Stimulated activated CD4-positive, alpha-beta T cell treated with anti-CD3 and anti-CD28 coated beads, TNF-alpha, amount 100 ng/mL, for 4 hours (primary cell): ENCODE measurements at places on chromosomes 13 and 19.

GRCh38 chr19:13959141-13959961 is 7.0 kb downstream of the DCAF15 start:
- no peak for DNase-seq

DNA sequence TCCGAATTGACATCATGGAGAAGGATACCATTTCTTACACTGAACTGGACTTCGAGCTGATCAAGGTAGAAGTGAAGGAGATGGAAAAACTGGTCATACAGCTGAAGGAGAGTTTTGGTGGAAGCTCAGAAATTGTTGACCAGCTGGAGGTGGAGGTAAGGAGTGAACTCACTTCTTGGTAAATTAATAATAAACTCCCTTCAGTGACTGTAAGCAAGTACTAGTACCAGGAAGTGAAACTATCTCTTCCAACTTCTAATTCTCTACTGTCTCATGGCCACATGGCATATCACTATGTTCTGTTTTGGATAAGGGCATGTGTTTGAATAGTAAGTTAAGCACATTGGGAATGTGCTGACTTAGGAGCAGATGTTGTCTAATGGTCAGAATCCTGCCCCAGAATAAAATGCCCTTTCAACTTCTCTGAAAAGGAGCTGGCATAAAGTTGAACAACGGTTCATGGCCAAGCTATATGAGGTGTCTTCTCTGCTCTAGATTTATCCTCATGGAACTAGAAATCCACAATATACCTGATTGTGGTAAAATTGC is 13.4 kb downstream of the OLFM4 start:
- no peak for DNase-seq

DNA sequence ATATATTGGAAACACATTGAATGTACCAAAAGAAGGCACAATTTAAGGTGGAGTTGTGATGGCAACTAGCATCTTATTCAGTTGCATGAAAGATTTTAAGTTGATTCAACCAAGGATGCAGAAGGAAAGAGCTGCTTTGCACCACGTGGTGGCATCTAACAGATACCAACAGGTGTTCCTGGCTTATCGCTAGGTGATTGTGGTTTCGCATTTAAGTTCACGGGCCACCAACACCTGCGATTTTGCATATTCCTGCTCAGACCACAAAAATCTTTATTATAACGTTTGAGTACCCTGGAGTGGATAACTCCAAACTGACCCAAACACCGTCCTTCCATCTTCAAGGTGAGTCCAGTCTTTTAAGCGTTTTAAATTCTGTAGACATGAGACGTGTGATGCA is 45.3 kb downstream of the RGCC start:
- DNase-seq: no peak

GRCh38 chr19:37304884-37305255 is 66.0 kb upstream of the ZNF527 start:
- no peak for DNase-seq

DNA sequence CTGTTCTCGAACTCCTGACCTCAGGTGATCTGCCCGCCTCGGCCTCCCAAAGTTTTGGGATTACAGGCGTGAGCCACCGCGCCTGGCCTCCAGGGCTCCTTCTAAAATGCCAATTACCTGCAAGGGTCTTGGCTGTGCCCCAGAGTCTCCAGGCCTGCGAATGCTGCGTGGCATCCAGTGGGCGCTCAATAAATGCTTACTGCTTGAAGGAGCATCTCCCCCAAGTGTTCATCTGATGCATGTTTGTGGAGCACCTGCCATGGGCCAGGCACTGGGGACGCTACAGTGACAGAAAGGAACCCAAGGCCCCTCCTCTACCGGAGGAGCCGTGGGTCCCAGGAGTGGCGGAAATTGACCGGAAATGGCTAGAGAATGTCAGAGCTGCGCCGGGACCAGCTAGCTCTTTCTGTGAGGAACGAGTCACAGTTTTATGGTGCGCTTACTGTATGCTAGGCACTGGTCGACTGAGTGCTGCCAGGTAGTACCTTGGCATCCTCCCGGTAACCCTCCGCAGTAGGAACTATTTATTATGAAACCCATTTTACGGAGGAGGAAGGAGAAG is 14.2 kb downstream of the ANKRD24 start:
- no peak for DNase-seq

- DNase-seq: no peak
Measured at GRCh38 chr19:48122421-48122820, 11.8 kb upstream of the PLA2G4C start.

GRCh38 chr13:31276421-31276820 is 76.6 kb downstream of the B3GLCT start:
- no peak for DNase-seq

- no peak for DNase-seq
Measured at GRCh38 chr13:40197049-40197448, 469.4 kb downstream of the FOXO1 start.

- DNase-seq: no peak
Measured at GRCh38 chr19:33815380-33816340, 19.0 kb downstream of the KCTD15 start.

- DNase-seq: no peak
Measured at GRCh38 chr13:98846521-98846920, 94.0 kb upstream of the SLC15A1 start.

DNA sequence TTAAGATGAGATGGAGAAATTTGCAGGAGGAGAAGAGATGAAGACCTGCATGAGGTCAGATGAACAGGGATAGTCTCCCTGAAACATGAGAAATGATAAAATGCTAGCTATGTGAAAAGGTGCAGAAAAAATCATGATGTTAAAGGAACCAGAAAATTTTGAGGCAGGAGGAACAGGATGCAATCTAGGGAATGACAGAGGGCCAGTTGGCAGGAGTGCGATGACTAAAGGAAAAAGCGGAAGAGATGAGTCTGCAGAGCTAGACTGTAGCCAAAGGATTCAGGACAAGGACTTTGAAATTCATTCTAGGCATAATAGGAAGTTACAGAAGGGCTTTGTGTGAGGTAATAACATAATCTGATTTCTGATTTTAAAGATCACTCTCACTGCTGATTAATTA is 77.9 kb downstream of the TRPC4 start:
- no peak for DNase-seq

- no peak for DNase-seq
Measured at GRCh38 chr13:66984241-66984640, 245.9 kb downstream of the PCDH9 start.

DNA sequence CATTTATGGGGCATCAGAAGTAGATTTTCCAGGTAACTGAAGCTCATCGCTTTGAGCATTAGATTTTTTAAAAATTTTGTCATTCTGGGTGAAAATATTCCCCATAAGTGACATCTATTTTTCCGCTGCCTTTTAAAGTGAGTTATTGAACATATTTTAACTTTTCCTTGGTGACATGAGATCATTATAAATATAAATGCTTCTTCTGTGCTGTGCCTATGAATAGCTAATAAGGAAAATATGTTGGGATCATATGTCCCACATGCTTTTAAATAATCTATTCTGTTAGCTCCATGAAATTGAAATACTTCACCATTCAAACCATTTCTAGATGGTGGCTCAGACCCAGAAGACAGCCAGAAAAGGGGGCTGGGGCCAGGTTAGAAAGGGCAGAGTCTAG is 14.1 kb downstream of the ATP7B start:
- DNase-seq: no peak

DNA sequence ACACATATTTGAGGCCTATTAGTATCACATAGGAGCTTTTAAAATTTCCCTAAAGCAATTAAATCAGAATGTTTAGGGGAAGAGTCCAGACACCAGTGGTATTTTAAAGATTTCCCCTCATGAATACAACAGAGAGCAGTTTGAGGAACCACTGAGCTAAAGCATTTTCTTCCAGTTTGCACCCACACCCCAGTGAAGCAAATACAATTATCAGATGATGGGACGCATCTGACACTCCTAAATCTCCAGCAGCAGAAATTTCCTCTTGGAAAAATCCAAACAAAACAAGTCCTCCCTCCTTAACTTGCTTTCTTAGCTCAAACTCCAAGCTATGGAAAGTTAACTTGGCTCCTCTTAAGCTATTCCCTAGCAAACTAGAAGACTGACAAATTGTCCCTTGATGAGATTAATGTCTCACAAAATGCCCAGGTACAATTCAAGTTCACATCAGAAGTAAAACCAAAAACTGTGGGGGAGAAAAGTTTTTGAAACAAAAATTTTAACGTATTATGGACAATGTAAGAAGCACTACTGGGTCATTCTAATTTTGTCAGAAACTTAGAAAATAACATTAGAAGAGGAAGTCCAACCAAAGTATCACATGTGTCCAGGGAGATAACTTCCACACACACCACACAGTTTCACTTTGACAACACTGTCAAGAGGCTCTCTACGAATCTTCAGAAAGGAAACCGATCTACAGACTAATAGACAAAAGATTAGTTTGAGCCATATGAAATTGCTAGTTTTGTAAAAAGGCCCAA is 74.1 kb downstream of the ABCC4 start:
- DNase-seq: no peak

DNA sequence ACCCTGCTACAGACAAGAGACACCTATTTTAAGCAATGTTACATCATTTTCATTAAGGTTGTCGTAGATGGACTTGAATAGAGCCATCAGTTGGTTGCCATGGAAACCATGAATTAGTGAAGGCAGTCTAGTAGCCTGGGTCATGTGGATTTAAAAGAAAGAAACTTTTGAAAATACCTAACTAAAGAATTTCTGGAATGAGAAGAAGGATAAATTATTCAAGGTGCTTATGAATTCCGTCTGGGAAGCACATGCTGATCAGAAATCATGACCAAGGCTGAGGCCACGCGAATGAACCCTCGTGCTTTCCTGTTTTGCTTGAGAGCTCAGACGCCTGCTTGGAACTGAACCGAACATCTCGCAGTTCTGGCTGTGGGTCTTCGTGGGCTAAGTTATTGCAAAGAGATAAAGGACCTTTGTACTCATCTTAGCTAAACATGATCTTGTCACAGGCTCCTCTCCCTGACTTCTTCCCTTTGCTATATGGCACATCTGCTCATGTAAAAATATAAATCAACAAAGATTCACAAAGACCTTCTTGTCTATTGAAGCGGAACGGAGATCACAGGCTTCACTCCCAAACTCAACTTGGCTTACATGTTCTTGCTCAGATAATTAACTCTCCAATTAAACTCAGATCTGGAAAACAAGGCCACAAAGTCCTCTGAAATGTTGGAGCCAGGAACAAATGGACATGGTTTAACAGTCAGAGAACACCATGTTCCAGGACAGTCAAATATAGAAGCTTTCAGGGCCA is 140.2 kb downstream of the NUFIP1 start:
- DNase-seq: no peak

DNA sequence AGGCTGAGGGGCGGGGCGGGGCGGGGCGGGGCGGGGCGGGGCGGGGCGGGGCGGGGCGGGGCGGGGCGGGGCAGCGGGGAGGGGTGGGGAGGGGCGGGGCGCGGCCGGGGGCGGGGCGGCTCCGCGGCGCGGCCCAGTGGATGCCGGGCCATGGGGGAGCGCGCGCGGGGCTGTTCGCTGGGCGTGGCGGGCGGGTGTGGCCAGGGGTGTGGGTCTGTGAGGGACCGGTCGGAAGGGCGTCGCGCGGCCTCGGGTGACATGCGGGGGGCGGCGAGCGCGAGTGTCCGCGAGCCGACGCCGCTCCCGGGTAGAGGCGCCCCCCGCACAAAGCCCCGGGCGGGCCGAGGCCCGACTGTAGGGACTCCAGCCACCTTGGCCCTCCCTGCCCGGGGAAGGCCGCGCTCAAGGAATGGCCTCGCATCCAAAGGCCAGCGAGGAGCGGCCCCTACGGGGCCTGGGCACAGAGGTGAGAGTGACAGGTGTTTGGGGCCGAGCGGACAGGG is at the start of gene ZFP28:
ZFP28 (plus strand) TSS at position 188 of the 503 bp plus-strand sequence; CDS start at position 259, 71 bp downstream.
- peak; percentile 49 for DNase-seq

- DNase-seq: no peak
Measured at GRCh38 chr19:496112-496665, at the start of gene MADCAM1. Gene MADCAM1, plus strand, starts transcription at chr19:496486. Its CDS starts 14 bp downstream, at chr19:496500.

DNA sequence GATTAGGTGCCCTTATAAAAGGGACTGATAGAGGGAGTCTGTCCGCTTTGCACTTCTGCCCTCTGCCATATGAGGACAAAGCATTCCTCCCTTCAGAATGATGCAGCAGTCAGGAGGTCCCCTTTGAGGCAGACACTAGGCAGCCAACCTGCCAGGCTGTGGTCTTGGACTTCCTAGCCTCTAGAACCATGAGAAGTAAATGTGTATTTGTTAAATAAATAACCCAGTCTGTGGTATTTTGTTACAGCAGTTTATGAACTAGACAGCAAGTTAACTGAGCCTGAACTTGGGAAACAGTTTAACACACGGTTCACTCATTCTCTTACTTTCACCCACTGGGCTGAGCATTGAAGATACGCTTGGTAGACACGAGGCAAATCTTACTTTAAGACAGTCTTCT is 313.2 kb downstream of the UQCRFS1 start:
- no peak for DNase-seq

- no peak for DNase-seq
Measured at GRCh38 chr19:51664131-51664530, 17.5 kb upstream of the SIGLEC14 start.

GRCh38 chr19:7687177-7687576 is 6.5 kb downstream of the TRAPPC5 start:
- no peak for DNase-seq

GRCh38 chr19:38019396-38019724 is 112.4 kb downstream of the SIPA1L3 start:
- DNase-seq: no peak

DNA sequence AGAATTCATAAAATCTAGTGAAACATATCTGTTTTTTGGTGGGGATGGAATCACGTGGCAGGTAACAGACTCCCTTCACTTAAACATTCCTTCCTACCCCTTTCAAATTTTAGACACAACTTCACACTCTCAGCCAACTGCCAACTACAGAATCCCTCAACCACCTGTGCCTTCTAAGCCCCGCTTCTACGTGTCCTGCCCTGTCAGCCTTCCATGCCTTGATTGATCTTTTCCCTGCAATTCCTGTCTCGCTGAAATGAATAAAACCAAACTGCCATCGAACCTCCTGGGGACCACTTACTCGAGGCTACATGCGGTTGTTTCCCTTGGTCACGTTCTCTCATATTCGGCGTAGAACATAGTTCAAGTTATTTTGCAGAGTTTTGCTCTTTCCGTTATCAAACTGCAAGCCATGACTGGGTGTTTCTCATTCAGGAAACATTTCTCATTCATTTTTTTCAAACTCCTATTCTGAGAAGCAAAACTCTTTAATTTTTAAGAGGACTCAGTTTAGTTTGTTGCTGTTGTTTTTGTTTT is 1.1 kb downstream of the ZNF625 start:
- DNase-seq: no peak

- no peak for DNase-seq
Measured at GRCh38 chr13:53207556-53207955, 178.9 kb downstream of the OLFM4 start.

GRCh38 chr19:36527873-36528193 is 238 bp downstream of the ZNF260 start:
- DNase-seq: no peak
